ENCODE measurements at places on chromosomes 4 and X. TPM values are rescaled to one million over a fixed set of nuclear protein-coding genes. Genes with fewer than 3 reads are reported as not detected.

UGT2B15 gene
- total RNA-seq = not detected

- DNase-seq = no peak
Observed at GRCh38 chrX:150694738-150695410, 1.7 kb downstream of the MTMR1 start.

- DNase-seq = no peak
Observed at GRCh38 chr4:86338989-86339388, 20.9 kb downstream of the MAPK10 start.

TKTL1 gene
- total RNA-seq = 0.18 TPM

- DNase-seq = no peak
Observed at GRCh38 chr4:53010318-53010717, 148.2 kb downstream of the RASL11B start.

Measured in sciatic nerve (tissue), 2 donors.